Forelimb muscle (tissue), 1 donor: ENCODE measurements at places on chromosomes 7 and 10. TPM values are rescaled to one million over a fixed set of nuclear protein-coding genes. Genes with fewer than 3 reads are reported as not detected.

- DNase-seq = no peak
Observed at GRCh38 chr10:28935061-28935460, 257.7 kb downstream of the BAMBI start.

DNA sequence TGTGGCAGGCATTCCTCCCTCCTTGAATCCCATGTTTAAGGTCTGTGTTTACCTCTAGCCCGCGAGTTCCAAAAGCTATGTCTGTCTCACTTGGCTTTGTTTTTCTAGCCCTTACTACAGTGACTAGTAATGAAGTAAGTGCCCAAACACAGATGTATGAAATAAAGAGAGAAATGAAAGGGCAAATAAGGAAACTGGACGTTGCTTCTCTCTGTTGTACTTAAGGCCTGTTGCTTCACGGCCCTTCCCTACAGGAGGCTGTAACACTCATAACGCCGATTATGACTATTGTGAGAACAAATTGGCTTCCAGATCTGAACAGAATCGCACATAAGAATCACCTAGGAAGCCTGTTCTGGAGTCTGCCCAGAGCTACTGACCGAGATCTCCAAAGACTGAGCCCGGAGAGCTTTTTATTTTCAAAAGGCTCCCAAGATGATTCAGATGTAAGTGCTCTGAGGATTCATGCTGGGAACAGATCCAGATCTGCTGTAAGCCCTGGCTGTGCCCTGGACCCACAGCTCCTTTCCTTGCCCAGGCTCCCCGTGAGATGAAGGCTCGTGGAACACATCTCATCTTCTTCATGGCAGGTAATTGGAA, 432.6 kb downstream of the SDK1 start:
- no peak for DNase-seq

GRCh38 chr7:80057488-80057887, 77.1 kb upstream of the GNAI1 start:
- DNase-seq = no peak

The SPDYE11 gene
- 0.20 TPM for polyA plus RNA-seq

- no peak for DNase-seq
Observed at GRCh38 chr10:30607814-30608213, 21.7 kb downstream of the LYZL2 start.

DNA sequence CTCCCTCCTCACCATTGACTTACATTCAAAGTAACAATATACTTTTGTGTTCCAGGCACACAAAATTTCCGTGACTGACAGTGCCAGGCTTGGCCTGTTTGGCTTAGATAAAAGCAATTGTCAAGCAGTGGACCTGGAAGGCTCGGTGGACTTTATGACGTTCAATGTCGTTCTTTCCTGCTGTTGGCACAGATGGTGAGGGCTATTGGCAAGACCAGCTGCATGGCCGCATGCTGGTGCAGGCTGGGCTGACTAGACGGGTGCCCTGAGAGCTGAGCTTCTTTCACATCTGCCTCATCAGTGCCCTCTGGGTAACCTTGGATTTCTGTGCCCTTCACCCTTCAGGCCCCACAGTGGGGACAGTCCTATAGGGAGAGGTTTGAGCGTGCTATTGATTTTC, 45.2 kb downstream of the WIPF3 start:
- DNase-seq = no peak

- DNase-seq = no peak
Observed at GRCh38 chr7:43431020-43431595, 151.8 kb upstream of the STK17A start.

The C10orf71 gene
- polyA plus RNA-seq = 36.6 TPM

The FAM20C gene
- 32.0 TPM for polyA plus RNA-seq

The SFRP5 gene
- 1.1 TPM for polyA plus RNA-seq

DNA sequence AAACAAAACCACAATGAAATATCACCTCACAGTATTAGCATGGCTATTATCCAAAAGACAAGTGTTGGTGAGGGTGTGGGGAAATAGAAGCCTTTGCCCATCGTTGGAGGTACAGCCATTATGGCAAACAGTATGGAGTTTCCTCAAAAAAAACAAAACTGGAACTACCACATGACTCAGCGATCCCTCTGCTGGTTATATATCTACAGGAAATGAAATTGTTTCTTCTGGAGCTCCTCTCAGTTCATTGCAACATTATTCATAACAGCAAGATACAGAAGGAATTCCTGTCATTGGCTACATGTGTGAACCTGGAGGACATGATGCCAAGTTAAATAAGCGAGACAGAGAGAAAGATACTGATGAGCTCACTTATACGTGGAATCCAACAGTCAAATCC, 2.4 kb upstream of the UBE3C start:
- no peak for DNase-seq

DNA sequence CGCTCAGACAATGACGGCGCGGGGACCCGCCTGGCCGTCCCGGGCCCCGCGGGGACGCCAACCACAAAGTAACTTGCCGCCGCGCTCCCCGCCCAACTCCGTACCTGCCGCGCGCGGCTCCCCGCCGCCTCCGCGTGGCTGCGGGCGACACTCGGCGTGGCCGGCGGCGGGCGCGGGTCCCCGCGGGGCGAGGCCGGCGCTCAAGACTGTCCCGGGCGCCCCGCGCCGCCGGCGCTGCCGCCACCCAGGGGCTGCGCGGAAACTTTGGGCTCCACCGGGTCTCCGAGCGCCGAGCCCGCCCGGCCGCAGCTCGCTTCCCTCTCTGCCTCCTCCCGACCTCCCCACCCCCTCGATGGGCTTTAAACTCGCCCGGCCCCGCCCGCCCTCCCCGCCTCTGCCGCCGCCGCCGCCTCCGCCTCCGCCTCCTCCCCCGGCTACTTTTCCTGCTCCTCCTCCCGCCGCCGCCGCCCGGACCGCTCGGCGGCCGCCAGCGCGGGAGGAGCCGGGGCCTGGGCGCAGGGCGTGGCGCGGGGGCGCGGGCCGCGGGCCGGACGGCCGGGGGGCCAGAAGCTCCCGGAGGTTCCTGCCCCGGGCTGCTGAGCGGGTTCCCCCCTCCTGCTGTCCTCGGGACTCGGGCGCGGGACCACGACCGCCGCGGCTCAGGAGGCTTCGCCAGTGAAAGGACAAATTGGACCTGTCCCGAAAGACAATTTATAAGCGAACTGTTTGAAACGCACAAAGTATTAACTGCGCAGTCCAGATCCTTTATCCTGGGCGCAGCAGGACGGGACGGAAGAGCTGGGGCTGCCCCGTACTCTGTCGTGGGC, 10.6 kb upstream of the GRB10 start:
- DNase-seq = no peak

DNA sequence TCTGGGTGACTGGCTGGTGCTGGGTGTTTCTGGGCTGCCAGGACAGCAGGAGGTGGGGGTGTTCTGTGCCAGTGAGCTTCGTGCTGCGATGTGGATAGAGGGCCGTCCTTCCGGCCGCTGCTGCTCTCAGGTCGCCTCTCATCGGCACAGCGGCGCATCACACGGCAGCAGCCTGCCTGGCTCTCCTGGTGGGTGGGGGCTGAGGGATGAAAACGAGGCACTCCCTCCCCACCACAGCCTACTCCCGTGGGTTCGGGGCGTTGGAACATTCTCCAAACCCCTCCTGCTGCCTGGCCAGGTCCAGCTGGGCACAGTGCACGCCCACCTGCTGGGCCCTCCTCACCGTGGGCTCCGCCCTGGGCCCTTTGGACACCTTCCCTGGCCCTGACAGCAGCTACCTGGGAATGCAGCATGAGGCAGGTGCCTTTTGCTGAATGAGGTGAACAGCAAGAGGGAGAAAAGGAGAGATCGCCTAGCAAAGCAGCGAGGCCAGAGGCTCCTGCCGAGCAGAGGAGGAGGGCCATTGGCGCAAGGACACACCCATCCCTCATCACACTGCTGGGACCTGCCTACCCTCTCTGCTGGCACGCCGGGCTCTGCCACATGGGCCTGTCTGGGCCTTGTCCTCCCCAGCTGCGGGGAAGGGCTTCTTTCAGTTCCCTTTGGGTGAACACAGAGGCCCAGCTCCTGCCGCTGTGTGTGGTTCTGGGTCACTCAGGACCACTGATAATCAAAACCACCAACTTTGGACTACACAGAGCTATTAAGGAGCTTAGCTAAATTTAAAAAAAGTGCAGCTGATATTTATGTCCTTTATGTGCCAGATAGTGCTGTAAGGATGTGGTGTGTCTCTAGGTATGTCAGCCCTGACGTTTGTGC, 33.4 kb downstream of the INPP5A start:
- no peak for DNase-seq

GRCh38 chr10:24451325-24451820, 242.4 kb downstream of the KIAA1217 start:
- no peak for DNase-seq
